ENCODE measurements at places on chromosomes 3 and 15.

DNA sequence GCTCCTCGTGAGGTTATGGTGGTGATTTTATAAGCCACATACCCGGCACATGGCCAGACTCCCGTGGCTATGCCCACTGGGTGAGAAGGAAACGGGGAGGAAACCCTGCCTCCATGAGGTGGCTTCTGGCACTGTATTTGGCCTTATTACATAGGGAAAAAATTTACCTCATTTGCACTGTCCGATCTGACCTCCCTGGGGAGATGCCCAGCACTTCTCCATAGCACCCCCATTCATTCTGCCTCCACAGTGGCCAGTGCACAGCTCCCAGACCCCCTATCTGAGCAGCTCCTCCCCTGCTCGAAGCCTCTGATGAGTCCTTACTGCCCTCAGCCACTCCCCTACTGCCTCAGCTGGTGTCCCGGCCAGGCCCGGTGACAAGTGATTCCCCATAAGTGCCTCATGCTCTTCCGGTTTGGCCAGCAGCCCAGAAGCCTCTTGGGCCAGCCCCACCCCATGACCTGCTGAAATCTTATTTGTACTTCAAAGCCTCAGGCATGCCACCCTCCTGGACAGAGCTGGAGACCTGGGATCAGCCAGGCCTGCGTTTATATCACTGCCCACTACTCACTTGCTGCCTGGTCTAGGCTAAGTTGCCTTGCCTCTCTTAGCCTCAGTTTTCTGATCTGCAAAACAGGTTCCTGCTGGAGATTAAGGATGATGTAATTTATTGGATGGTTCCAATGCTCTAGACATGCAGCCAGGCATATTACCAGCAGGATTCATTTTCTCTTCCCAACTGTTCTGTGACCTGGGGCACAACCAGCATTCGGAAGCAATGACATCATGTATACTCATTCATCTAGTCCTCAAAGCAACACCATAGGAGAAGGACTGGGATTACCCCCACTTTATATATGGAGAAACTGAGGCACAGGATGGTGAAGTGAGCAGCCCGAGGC lies 30.6 kb upstream of the SLC6A6 start:
- no peak for DNase-seq

GRCh38 chr15:89362203-89363101 lies 27.8 kb upstream of the POLG start:
- DNase-seq: no peak

- no peak for DNase-seq
These were observed 101.9 kb downstream of the SERPINI1 start for GRCh38 chr3:167837466-167837865.

- DNase-seq: no peak
These were observed 33.2 kb downstream of the PML start for GRCh38 chr15:74027688-74028087.

DNA sequence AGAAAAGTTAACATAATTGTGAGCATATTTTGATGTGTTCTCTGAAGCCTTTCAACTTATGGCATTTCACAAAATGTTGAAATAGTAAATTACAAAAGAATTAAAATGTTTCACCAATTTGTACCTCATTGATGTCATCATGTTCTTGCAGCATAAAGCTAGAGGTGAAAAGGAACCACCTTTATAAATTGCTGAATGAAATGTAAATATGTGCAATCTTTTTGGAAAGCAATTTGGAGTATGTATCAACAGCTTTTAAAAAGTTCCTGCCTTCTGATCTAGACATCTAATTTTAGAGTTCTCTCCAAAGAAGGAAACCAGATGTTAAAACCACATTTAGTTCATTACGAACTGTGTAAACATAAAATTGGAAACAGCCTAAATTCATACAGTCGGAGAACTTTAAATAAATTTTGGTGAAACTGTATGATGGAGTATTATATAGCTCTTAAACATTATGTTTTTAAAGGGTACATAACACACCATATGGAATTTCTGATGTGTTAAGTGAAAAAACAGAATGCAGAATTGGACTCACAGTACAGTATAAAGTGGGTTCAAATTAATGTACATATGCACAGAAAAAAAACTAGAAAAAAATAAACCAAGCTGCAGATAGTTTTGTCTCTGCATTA lies 311.2 kb upstream of the NAALADL2 start:
- DNase-seq: no peak

- no peak for DNase-seq
These were observed 57.0 kb upstream of the NR2E3 start for GRCh38 chr15:71753346-71753745.

DNA sequence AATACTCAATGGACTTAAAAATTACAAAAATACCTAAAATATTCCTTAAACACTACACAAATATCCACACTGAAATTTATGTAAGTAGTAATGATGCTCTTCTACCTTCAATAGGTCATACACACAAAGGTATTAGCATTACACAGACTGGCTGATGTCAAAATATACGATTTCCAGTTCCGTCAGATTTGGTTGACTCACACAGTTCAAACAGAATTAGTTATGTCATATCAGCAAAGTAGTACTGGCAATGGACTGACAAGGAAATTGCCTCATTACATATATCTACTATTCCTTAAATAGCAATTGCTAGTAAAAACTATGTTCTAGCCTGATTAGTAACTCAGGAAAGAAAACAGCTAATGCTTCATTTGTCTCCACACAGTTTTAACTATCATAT lies 70.8 kb downstream of the ADAM10 start:
- no peak for DNase-seq

DNA sequence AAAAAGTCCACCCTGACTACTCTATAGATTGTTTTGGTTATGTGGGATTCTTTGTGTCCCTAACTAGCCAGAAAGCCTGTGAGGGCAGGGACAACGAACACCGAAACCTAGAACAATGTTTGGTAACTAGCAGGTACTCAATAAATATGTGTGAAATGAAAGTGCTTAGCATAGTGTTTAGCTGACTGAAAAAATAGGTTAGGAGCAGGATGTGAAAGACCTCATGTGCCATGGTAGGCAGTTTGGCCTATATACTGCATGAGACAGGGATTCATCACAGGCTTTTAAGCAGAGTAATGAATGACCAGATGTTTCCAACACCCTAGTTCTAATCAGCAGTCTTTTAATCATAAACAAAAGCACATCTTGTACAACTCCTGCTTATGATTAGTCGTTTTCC lies 64.2 kb downstream of the MYO5A start:
- DNase-seq: no peak

DNA sequence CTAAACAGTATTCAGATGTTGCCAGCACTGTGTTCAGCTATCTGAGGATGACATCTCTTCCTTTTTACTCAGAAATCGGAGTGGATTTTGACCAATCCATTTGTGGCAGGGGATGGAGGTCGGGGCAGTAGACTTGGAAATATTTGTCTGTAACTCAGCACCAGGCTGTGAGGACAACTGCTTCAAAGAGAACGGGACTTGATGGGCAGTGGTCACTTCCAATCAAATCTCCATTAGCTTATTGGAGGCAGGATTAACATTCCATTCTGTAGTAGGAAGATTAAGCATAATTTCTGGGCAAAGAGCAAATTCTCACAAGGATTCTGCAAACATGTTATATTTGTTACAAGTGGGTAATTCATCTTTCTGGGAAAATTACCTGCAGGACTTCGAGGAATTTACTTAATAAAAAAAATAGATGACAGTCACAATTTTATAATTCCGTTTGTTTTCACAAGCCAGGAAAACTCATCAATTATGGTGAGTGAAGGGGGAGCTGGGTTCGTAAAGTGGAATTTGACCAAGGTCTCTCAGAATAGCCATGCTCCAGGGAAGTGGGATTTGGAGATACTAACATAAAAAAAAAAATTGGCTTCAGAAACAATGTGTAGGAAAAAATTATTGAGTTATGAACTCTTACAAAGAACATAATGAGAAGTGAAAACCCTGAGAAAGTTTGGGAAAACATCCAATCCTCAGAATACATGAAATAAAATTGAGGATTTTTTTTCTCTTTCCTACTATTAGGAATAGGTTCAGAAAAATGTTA lies 18.1 kb downstream of the CRABP1 start:
- DNase-seq: no peak

DNA sequence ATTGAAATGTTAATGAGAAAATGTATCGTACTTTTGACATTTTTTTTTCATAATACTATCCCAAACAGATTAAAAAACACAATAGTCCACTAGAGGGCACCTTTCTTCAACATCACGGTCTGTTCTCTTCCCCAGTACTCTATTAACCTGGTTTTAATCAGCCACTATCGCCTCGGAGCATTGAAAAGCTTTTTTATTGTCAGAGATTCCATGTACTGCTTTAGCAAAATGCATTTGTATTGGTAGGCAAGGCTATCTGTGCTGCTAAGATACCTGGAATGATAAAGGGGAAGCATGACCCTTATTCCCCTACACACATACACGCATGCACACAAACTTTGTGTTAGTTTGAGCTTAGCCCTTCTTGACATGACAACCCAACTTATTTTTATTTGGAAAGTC lies 160.1 kb upstream of the IL12A start:
- no peak for DNase-seq

DNA sequence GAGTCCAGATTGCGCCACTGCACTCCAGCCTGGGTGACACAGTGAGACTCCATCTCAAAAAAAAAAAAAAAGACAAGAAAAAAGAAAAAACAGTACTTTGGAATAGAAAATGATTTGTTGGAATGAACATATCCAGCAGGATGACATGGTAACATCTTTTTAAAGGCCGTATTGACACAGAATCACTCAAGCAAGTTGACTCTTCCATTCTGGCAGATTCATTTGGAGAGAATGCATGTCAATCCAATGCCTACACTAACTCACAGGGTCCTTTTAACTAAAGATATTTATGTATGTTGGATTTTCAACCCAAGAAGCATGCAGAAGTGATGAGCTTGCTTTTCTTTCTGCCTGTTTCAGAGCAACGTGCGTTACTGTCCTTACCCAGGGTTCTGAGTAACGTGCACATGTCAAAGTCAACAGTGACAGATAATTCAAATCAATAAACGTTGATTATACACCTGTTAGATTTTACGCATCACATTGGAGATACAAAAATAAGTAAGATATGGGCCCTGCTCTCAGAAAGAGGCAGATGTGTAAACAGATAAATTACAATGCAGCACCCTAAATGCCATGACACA lies 77.1 kb upstream of the FNDC3B start:
- no peak for DNase-seq

DNA sequence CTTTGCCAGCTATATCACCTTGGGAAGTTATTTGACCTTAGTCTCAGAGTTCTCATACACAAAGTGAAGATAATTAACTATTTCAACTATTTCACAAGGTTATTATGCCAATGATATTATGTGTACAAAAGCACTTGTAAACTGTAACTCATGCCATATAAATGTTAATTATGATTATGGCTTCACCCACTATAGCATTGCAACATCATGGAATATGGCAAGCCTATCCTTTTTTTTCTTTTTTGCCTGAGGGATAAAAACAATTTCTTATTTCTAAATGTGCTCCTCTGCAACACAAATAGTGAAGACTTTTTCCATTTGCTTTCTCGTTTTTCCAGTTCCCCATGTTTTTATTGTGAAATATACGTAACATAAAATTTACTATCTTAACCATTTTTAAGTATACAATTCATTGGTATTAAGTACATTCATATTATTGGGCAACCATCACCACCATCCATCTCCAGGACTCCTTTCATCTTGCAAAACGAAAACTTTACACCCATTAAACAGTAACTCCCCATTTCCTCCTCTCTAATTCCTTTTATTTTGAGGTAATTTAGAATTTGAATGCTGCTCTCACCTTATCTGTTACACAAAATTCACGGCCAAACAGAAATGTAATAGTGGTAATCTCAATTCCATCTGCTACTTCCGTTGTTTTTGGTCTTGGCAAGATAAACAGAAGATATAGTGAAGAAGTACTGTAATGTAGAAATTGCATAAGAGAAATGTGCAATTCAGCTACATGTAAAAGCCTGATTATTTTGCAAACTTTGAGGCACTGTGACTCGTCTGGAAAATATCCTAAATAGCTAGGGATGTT lies 46.3 kb downstream of the NANOGP8 start:
- DNase-seq: peak; percentile 28

DNA sequence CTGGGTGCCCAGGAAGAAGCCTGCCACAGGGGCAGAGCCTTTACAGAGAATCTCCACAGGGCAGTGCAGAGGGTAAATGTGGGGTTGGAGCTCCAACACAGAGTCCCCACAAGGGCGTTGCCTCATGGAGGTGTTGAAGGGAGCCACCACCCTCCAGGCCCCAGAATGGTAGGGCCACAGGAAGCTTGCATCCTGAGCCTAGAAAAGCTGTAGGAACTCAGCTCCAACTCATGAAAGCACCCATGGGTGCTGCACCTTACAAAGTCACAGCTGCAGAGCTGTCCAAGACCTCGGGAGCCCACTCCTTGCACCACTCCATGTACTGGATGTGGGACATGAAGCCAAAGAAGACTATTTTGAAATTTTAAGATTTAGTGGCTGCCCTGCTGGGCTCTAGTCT lies 73.3 kb upstream of the KCNH8 start:
- DNase-seq: no peak

- no peak for DNase-seq
These were observed 122.2 kb upstream of the SLC24A5 start for GRCh38 chr15:47998619-47999019.

DNA sequence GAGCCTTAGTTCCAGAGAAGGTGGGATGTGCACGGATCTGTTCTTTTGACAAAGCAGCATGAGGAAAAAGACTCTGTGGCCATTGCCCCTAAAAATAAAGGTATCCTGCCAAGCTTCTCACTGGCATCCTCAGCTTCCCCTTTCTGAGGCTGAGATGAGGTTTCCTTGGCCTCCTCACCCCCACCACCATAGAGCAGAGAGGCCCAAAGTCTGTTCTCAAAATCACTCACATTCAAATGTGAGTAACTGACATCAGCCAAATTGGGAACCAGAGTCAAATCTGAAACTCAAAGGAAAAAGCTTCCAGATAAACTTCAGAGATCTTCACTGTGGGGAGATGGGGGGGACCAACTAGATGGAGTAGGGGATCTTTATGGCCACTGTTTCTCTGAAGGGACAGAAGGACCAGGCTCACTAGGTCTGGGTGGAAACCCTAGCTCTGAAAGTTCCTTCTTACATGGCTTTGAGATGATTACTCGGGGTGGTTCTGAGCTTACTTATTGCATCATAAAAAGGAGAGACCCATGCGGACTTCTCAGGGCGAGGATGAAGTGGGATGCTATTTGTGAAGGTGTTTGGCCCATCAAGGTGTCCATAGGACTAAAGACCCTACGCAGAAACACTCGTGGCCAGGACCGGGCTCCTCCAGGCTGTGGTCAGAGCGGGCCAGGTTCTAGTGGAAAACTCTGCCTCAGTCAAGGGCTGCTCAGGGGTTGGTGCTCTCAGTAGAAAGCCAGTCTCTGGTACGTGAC lies 61.5 kb upstream of the MEF2A start:
- DNase-seq: no peak

GRCh38 chr15:41474436-41474835 lies 19.2 kb upstream of the ITPKA start:
- DNase-seq: no peak

DNA sequence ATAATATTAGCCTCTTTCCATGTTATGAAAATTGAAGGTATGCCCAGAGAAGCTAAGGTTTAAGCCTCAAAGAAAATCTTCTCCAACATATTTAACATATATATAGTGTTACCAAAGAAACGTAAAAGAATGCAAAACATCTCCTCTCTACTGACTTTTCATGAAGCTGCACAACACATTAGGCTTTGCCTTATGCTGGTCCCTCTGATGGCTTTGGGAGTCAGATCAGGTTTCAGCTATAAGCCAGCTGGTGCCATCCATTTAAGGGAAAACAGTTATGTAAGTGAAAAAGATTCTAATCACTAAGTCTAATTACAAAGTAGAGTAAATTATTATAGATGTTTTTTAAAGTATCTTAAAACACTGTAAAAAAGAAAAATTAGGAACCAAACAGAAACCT lies 410.5 kb downstream of the LSAMP start:
- DNase-seq: peak; percentile 31
